ENCODE measurements at places on chromosomes 3 and 15.
A peak's percentile ranks its signal among the peaks of the same experiment; 100 is the strongest.

GRCh38 chr3:181382656-181383055, 329.1 kb upstream of the SOX2 start:
- DNase-seq, result no peak

- DNase-seq, result no peak
These were observed 53.1 kb downstream of the FSIP1 start for GRCh38 chr15:39729500-39729899.

- no peak for DNase-seq
These were observed 27.2 kb downstream of the ACKR2 start for GRCh38 chr3:42836150-42837123.

DNA sequence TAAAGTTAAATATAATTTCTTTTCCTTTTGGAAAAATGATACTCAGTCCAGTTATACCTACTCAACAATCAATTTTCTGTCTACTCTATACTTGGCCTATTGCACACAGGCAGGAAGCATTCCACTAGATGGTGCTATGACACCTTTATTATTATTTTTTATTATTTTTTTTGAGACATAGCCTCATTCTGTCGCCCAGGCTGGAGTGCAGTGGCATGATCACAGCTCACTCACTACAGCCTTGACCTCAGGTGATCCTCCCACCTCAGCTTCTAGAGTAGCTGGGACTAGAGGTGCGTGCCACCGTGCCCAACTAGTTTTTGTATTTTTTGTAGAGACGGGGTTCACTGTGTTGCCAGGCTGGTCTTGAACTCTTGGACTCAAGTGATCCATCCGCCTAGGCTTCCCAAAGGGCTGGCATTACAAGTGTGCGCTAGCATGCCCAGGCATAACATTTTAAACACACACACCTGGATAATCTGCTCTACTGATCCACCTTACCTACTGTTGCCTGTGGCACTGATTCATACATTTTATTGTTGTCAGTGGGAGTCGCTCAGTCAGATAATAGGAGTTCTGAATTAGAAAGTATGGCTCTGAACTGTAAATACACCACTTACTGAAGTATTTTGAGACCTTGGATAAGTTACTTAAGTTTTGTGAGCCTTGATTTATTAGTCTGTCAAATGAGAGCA, 56.2 kb downstream of the EIF3J start:
- DNase-seq, result no peak

DNA sequence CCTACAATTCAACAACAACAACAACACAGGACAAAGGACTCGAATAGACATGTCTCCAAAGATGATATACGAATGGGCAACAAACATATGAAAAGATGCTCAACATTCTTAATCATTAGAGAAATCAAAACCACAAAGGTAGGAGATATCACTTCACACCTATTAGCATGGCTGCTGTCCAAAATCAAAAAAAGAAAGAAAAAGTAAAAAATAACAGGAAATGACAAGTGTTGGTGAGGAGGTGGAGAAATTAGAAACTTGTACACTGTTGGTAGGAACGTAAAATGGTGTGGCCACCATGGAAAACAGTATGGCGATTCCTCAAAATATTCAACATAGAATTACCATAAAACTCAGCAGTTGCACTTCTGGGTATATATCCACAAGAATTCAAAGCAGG, 312.3 kb upstream of the STT3B start:
- DNase-seq, result no peak

DNA sequence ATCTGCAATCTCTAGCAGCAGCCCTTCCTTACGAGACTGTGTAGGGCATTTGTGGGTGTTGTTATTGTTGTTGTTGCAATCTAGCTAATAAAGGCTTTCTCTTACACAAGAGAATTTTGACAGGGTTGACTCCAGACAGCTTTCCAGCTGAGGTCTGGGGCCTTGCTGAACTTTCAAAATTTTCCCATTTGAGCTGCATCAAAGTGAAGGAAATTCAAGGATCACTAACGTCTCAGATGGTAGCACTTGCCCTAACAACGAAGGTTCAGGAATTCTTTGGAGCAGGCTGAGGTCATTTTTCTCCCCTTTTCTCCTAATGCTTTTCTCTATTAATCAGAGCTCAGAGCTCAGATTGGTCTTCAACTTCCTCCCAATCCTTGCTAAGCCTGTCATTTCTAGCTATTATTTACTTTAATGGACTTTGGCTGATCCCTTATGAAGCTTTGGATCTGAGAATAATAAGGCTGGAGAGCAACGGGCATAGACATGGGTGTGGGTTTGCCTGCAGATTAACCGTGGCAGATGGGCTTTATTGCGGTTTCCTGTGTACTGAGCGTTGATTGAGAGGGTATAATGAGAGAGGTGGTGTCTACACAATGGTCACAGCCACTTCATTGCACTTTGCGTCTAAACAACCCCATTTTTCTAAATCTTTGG, 614.0 kb upstream of the AGTR1 start:
- DNase-seq, result no peak

DNA sequence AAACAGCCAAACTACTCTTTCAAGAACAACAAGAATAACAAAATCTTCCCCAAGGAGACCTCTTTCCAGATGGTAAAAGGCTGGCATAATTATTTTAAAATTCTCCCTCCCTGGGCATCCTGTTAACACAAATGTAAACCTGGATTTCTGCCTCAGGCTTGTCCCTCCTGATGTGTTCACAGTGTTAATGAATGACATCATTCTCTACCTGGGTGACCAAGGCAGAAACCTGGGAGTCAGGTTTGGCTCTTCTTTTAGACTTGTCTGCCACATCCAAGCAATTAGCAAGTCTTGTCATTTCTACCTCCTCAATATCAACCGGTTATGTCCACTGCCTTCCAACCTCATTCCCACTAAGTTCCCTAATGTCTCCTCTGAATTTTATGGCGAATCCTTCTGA, 368.7 kb upstream of the TBL1XR1 start:
- no peak for DNase-seq

DNA sequence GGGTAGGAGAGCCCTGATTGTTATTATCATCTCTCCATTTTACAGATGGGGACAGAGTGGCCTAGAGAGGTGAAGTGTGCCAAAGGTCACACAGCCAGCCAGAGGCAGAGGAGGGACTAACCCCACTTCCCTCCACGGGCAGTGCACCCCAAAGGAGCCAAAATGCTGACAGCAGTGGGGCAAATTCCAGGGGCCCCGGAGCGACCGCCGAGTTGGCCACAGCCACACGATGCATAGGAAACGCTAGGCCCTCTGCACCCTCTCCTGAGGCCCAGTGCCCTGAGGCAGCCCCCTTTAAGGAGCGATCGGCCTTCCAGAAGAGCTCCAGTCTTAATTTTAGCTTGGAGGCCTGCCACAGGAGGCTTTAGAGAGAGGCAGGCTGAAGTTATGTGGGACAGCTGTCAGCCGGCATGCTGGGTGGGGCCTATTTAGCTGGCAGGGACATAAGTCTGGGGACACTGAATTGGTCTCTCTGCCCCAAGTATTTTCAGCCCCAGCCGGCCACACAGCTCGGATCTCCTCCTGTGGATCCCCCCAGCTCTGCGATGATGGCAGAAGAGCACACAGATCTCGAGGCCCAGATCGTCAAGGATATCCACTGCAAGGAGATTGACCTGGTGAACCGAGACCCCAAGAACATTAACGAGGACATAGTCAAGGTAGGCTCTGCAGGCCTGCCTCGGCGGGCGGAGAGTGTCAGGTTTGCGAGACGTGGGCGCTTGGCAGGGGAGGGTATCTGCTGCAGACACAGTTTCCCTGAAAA, at the start of gene CAV3:
TSS of gene CAV3 (plus strand) at position 471 of the 763 bp plus-strand sequence. CDS start at position 546, 75 bp downstream.
- DNase-seq, result no peak

DNA sequence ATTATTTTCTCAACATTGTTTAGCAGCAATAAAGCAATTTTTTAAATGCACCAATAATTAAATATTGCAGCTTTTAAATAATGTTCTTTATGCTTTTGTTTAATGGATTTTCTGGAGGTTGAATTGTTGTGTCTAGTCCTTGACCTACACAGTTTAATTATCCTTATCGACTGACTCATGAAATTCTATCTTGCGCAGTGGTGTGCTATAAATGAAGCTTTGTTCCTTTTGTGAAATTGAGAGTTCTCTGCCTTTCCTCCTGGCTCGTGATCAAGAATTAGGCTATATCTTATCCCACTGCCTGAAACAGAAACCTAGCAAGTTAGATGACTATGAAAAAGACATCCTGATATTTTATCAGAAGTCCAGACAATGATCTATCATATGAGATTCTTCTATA, 37.0 kb upstream of the PIK3R4 start:
- peak; percentile 51 for DNase-seq

DNA sequence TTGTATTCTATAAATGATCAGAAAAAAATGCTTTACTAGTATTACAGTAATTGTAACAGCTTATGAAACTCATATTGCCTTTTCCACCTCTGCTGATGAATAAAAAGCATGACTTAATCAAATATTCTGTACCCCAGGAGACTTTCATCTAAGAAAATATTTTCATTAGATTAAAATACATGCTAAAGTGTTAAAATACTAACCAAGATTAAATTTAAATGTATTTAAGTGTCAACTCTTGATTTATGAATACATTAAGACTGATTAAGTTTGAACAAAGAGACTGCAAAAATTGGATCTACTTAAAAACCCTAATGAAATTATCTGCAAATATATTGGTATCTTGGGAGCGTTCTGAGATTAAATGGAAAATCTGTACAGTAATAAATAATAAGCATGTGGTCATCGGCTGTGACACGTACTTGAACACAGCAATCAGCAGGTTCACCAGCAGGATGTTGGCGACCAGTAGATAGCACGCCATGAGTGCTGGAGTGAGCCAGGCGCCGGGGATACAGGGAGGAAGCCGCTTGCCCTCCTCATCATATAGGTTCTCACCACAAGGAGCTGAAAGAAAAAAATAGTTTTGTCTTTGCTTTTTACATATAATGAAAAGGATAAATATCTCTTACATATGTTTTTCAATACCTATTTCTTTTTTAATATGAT, 36.6 kb upstream of the MTMR10 start:
- DNase-seq, result no peak

DNA sequence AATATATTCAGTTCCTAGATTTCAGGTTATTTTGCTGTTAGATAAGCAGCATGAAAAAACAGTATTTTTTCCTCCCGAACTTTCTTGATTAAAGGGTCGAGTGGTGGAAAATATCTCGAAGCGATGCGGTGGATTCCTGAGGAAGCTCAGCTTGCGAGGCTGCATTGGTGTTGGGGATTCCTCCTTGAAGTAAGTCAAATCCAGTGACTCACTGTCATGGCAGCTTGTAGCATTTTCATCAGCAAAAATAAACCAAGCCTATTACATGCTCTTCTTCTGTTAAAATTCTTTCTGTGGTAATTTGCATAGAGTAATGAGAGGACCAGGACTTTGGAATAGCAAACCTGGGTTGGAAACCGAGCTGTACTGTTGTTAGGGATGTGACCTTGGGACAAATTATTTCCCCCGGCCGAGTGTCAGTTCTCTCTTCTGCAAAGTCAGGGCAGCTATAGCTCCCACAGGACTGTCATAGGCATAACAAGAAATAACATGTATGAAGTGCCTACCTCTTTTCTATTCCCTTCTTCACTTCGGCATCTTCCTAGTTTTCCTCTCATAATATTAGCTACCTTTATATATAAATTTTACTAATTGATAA, 75.6 kb downstream of the UBP1 start:
- DNase-seq, result no peak

- no peak for DNase-seq
These were observed 2.1 kb upstream of the PTPRG start for GRCh38 chr3:61559136-61559731.

- DNase-seq, result no peak
These were observed 389.1 kb upstream of the SGO1 start for GRCh38 chr3:20575146-20575545.

DNA sequence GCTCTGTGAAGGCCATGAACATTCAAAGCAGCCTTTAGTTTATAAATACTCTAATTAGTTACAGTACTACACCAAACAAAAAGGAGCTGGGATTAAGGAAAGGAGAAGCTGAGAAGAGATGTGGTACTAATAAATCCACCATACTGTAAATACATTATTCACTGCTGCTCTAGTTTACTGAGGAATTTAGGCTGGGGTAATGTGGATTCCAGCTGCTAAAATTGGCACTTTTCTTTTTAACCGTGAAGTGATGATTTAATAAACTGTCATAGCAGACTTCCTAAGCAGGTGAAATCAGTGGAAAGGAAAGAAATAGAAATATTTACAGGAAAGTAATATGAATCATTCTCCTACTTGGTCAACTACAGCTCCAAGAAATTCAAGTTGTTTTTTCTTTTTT, 88.7 kb downstream of the TFG start:
- DNase-seq, result no peak

DNA sequence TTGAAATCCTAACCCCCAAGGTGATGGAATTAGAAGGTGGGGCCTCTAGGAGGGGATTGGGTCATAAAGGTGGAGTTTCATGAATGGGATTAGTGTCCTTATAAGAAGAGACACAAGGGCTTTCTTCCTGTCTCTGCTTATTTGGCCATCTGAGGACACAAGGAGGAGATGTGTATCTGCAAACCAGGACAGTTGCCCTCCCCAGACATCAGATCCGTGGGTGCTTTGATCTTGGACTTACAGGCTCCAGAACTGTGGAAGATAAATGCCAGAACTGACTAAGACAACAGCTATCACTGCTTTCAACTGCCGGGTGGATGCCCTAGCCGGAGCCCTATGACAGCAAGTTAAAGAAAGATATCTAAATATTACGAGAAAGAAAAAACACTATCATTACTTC, 94.4 kb downstream of the CHRNA7 start:
- no peak for DNase-seq

DNA sequence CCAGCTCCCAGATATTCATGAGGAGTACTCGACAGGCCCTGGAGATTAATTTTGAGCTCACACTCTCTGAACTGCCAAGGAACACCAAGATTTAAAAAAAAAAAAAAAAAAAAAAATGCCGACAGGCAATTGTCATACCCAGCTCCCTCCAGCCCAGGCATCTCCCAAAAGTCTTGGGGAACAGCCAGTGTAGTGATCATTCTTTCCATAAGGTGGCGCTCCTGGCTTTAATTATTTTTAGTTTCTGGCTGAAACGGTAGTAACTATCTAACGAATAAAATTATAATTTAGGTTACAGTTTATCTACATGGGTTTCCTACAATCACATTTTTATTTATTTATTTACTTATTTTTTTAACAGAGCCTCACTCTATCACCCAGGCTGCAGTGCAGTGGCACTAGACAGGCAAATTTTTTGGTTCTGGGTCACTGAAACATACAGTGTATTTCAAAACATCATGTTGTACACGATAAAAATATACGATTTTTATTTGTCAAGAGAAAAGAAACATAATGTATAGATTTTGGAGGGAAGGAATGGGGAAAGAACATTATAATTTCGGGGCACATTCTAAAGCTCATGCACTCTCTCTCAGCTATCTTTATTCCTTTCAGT, 157.3 kb downstream of the ADAMTS9 start:
- DNase-seq, result peak; percentile 58
